ENCODE measurements at places on chromosomes 13 and 19.

- DNase-seq = no peak
Observed at GRCh38 chr19:17553256-17553655, 2.2 kb upstream of the COLGALT1 start.

DNA sequence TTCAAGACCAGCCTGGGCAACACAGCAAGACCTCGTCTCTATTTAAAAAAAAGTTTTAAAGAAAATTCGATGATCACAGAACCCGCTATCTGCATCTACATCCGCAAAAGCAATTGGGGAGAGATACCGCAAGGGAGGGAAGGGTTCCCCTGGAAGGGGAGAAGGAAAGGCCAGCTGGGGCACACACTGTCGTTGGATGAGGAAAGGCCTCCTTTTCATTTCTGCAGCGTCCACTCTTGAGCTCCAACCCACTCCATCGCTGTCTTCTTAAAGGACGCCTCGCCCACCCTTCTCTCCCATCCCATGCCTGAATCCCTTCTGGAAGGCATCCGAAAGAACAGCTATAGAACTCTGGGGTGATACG, 3.2 kb upstream of the PRKCG start:
- DNase-seq = peak; percentile 39

DNA sequence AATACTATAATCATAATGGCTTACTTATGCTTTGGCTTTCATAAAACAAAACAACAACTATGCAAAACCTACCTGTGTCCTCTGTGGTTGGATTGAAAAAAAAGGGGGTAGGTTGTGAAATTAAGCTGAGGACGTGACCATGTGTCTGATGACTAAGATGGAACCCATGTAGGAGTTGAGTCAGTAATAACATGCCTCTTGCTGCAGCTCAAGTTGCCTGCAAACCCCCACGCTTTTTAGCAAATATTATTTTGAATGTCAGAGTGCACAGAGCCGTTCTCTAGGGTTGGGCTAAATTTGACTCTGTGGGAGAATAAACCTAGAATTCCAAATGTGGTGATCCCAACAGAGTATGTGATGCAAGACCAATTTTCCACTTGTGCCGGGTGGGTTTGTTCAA, 209.3 kb downstream of the KCNRG start:
- no peak for DNase-seq

DNA sequence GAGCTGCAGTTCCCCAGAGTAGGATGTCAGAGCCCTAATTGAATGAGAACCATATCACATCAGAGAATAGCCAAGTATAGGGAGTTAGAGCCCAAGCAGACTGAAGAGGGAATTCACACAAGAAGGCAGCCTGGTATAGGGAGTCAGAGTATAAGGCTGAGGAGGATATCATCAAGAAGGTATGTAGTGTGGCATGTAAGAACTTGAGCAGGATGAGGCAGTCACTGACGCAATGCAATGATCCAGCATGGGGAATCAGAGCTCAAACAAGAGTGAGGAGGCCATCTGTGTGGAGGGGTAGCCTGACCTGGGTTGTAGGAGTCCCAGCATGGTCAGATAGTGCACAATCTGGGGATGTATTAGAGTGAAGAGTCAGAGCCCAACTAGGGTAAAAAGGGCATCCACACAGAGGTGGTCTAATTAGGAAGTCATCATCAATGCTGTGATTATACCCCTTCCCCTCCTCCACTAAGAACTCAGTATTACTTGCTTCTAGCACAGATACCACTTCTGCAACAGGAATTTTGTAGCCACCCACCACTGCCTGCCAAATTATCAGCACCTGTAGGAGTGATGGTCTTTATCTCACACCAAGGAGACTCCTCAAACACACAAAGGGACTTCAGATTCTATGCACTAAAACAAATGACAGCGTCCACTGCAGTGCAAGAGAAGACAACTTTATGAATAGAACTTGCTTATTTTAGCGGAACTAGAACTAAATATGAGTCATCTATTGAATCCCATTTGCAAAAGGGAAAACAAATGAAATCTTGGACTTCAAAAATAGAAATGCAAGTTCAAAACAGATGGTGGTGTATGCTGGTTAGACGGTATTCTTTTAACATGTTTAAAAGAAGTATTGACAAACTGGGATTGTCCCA, 107.2 kb downstream of the FNDC3A start:
- DNase-seq = no peak

GRCh38 chr13:78364711-78365110, 238.6 kb downstream of the POU4F1 start:
- DNase-seq = no peak

GRCh38 chr19:37098570-37098969, 20.3 kb downstream of the ZNF420 start:
- DNase-seq = no peak

GRCh38 chr13:80988391-80989151, 647.6 kb upstream of the SPRY2 start:
- DNase-seq = no peak

DNA sequence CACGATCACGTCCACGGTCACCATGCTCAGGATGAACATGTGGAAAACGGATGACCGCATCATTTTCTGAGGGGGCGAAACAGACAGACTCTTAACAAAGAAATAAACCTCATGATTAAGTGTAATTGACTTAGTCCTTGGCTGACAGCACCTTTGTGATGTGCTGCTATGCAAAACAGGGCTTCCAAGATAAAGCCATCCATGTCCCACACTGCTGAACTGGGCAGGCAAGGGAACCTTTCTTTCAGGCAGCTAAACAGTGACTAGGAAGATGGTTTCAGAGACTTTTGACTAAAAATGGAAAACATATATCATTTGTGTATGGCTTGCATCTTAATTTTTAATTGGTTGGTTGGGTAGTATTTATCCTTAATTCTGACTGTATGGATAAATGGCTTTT, 157.8 kb downstream of the NALCN start:
- DNase-seq = no peak

GRCh38 chr13:27076421-27076820, 95.2 kb downstream of the USP12 start:
- DNase-seq = no peak

Data from CD4-positive, alpha-beta T cell treated with Interleukin-1 beta for 1 hour (primary cell).